ENCODE measurements at places on chromosomes 12 and 14.

GRCh38 chr14:44494137-44494536, 12.9 kb downstream of the FSCB start:
- no peak for DNase-seq

DNA sequence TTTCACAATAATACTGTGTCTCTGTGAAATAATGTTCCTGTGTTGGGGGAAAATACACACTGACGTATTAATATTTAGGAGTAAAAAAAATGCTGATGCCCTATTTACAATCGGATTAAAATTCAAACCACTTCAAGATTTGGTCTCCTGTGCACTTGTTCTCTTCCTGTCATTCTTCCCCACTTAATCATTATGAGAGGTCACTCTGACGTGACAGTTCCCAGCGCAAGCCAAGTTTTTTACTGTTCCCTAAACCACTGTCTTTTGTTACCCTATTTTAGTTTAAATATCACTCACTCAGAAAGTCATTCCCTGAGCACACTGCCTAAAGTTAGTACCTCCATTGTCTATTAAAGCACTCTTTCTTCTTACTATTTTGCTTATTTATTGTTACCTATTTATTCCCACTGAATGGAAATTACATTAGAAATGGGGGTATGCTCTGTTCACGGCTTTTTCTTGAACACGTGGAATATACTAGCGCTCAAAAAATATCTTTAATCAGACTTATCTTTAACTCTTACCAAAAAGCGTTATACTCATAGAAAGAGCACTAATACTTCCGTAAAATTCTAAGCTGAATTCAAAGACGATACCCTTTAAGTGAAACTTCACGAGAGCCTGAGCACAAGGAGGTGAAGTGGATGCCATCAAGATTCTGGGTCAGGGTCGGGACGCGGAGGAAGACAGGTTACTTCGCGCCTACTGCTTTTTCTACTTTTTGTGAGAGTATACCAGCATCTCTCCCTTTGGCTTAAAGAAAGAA, 670 bp upstream of the PSMA3 start:
- no peak for DNase-seq

- DNase-seq: no peak
Measured at GRCh38 chr14:34436118-34436905, 25.7 kb downstream of the SPTSSA start.

- no peak for DNase-seq
Measured at GRCh38 chr12:30936036-30936435, 9.5 kb downstream of the TSPAN11 start.

GRCh38 chr12:52331833-52332232, 10.6 kb upstream of the KRT83 start:
- peak; percentile 2 for DNase-seq

DNA sequence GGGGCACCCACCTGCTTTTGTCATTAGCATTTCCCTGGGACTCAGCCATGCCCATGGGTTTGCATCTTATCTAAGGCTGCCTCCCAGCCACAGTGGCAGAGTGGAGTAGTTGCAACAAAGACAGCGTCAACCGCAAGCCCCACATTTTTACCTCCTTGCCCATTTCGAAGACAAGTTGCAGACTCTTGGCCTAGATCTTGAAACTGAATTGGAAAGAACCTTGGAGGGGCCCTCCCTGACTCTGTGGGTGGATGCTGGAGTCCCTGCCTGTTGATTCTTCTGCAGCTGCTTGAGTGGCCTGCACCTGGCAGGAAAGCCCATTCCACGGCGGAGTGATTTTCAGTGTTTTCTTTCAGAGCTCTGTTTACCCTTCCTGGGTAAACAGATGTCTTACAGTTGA, 309.0 kb downstream of the VRK1 start:
- no peak for DNase-seq

DNA sequence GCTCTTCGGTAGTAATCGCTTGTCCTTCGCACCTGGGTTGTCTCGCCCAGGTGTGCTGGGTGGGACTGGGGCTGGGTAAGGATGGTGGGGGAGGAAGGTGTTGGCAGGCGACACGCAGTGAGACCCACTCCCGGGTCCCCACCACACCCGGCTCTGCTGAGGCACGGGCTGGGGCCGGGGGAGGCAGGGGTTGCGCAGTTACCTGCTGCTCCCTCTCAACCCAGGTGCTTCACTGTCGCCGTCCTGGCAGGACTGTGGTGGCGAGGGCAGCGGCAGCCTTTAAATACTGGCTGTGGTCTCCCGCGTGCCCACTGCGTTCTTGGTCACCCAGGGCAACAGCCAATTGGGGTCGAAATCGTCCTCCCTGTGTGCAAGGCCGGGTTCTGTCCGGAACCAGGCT, at the start of gene CCER1:
CCER1 (minus strand) TSS at position 256 of the 400 bp plus-strand sequence. CDS start 434 bp downstream, outside the sequence.
- no peak for DNase-seq

DNA sequence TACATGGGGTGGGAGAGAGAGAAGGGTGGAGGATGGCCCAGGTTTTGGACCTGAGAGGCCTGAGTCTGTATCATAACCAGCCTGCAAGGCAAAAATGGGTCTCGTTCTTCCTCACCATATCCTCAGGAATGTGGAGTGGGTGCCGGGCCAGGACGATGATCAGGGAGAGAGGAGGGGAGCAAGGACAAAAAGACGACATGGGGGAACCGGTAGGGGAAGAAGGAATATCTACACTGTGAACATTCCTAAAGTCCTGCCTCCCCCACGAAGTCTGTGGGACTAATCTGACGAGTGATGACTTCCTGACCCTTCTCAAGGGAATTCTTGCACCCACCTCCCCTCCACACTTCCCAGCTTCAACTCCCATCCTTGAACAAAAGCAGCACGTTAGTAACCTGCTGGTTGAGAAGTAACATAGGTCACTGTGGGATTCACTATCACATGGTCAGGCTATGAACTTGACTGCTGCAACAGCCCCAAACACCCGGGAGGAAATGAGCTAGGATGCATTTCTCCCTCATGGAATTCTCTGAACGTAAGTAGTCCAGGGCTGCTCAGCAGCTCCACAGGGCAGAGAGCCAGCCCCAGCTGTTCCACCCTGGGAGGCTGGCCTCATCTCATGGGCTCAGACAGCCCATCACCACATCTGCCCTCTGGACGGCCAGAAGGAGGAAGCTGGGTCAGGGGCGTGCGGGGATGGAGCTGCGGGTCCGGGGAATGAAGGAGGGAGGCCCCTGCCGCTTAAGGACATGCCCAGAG, 36.8 kb upstream of the VWF start:
- no peak for DNase-seq

GRCh38 chr14:60171690-60172089, 6.5 kb upstream of the DHRS7 start:
- no peak for DNase-seq

Data from sigmoid colon (tissue), 7 donors.